ENCODE measurements at places on chromosomes 7 and 10. TPM values are rescaled to one million over a fixed set of nuclear protein-coding genes. Genes with fewer than 3 reads are reported as not detected.

The GPR15LG gene
- not detected for total RNA-seq

DNA sequence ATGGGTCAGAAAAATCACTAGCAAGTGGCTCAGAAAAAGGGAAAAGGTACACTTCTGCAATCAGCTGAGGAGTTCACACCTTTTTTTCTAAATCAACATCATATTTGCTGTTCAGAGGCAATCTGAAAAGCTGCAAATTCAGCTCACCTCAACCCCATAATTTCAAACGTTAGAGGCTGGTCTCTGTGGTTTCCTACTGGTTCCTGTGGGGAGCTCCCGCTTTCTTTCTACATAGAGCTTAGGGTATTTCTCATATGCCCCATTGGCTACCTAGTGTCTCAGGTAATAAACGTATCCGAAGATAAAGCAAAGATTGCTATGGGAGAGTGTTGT is 5.2 kb upstream of the ZNF22 start:
- peaks cover 31% of the 10 kb centered on the region for H3K4me1 ChIP-seq
- no peak overlapping the region for H3K4me3 ChIP-seq
- H3K27me3 ChIP-seq = no peaks in the 10 kb centered on the region

- peaks cover 74% of the 10 kb centered on the region for H3K4me1 ChIP-seq
- peak overlapping the region; percentile 72 for H3K27ac ChIP-seq
- H3K36me3 ChIP-seq = peaks cover 12% of the 10 kb centered on the region
Measured at GRCh38 chr10:80471001-80471400, 16.9 kb downstream of the TSPAN14 start.

DNA sequence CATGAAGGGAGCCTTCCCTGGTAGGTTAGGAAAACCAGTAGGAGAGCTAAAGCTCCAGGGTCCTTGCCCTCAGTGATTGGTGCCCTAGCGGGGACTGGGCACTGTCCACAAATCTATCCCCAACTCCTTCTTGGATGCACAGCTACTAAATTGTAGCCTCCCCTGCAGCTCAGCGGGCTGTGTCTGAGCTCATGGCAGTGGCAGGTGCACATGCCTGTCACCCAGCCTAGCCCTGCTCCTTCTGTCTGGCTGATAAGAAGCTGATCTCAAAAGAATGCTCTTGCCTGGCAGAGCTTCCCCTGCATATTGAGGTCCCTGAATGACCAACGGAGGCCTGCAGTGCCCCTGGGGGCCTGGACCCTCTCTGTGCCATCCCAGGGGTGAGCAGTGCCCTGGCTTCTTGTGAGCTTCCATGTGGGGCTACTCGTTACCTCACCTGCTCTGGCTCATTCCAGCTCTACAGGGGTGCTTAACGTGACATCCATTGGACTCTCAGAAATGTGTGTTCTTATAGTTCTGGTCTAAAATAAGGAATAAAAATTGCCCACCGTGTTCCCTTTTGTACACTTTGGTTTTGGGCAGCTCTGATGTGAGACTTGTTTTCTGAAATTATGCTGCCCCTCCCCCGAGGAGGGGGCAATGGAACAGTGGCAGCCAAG is 59.8 kb upstream of the ANTXRL start:
- no peak for DNase-seq
- H3K27ac ChIP-seq = no peak overlapping the region
- no peaks in the 10 kb centered on the region for H3K27me3 ChIP-seq
- no peaks in the 10 kb centered on the region for H3K36me3 ChIP-seq
- H3K4me1 ChIP-seq = peaks cover 8% of the 10 kb centered on the region

DNA sequence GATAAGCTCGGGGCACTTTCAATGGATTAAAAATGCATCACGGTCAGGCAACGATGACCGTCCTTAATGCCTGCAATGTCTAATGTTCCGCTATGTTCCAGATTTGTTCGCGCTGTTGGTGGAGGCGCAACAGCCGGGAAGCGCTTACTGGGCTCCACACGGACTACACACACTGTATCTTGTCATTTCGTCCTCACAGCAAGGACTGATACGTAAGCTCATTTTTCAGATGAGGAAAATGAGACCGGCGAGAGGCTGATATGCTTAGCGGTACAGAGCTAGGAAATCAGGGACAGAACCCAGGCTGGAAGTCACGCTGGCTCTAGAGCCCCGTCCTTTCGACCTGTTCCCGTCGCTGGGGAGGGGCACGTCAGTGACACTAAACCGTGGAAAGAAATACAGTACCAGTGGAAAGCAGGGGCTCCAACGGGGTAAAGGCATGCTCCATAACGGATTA is 670 bp downstream of the TPK1 start:
- peak overlapping the region; percentile 94 for H3K4me3 ChIP-seq
- peaks cover 7% of the 10 kb centered on the region for H3K4me1 ChIP-seq
- H3K36me3 ChIP-seq = peaks cover 3% of the 10 kb centered on the region
- no peaks in the 10 kb centered on the region for H3K27me3 ChIP-seq
- H3K27ac ChIP-seq = peak overlapping the region; percentile 97

GRCh38 chr7:80722616-80723195 is 84.3 kb downstream of the CD36 start:
- H3K36me3 ChIP-seq = no peaks in the 10 kb centered on the region
- H3K4me1 ChIP-seq = peaks cover 19% of the 10 kb centered on the region
- H3K27ac ChIP-seq = no peak overlapping the region
- DNase-seq = no peak
- no peak overlapping the region for H3K4me3 ChIP-seq

DNA sequence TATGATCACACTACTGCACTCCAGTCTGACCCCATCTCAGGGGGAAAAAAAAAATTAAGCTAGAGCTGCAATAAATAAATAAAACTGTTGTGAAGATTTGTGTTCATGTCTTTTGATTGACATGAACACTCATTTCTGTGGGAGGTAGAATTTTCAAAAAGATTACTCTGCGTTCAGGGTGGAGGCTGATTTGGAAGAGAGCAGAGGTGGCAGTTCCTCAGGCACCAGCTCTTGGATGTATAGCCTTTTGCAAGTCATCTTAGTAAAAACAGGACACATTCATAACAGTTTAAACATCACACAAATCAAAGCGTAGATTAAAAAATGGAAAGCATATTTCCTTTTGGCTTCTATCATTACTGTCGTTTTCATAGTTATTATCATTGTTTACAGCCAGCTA is 243.5 kb upstream of the LRGUK start:
- H3K36me3 ChIP-seq = no peaks in the 10 kb centered on the region
- H3K4me3 ChIP-seq = no peak overlapping the region
- H3K27ac ChIP-seq = no peak overlapping the region
- no peak for DNase-seq
- peaks cover 12% of the 10 kb centered on the region for H3K4me1 ChIP-seq

DNA sequence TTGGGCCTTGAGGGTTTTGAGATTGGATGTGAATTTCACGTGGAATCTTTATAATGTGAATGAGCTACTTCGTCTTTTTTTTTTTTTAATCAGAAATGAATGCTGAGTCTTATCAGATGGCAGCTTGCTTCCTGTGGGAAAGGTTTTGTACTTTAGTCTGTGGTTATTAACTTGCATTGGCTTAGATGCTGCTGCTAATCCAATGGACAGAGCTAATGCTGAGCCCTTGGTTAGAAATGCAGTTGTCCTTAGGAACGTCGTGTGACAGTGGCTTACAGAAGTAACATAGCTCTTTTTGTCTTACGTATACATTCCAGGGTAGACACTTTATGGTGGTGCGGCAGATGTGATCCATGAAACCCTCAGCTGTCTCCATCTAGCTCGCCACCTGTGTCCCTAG is 32.8 kb downstream of the ADCY1 start:
- H3K4me3 ChIP-seq = no peak overlapping the region
- H3K36me3 ChIP-seq = peaks cover 34% of the 10 kb centered on the region
- no peak for DNase-seq

DNA sequence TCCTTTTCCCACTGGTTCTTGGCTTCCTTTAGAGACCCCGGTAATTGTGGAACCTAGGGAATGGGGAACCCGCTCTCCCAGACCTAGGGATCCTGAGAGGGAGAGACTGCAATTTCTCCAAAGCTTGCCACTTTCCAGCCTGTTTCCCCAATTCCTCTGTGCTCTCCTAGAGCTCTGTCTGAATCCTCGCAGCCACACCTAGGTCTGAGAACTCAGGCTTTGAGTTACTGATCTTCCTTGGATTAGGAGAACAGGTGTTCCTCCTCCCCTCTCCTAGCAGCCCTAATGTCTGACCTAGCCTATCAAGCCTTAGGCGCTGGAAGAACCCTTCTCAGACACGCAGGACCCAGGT is 20.0 kb downstream of the WNT8B start:
- no peak for DNase-seq
- H3K27ac ChIP-seq = no peak overlapping the region
- H3K4me3 ChIP-seq = peak overlapping the region; percentile 48
- H3K36me3 ChIP-seq = no peaks in the 10 kb centered on the region
- peaks cover 51% of the 10 kb centered on the region for H3K4me1 ChIP-seq
- peaks cover 71% of the 10 kb centered on the region for H3K27me3 ChIP-seq
